ENCODE measurements at places on chromosomes 2 and 18.

GRCh38 chr2:118274841-118275510, 186.7 kb downstream of the INSIG2 start:
- DNase-seq = no peak

DNA sequence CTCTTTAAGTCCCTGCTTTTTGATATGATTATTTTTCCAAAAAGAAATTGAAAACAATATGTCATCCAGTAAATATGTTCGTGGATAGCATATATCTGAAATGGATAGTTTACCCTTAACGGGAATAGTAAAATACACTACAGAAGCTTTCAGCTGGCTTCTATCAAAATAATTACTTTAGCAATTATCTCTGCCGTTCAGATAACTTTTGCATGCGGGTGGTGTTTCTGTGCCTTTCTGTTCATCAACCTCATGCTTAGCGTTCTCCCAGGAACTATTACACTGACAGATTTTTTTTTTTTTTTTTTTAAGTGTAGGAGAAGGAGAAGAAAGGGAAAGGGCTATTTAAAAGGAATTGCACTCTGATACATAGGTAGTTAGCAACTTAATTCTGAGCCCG, 53.6 kb downstream of the TSHZ1 start:
- no peak for DNase-seq

DNA sequence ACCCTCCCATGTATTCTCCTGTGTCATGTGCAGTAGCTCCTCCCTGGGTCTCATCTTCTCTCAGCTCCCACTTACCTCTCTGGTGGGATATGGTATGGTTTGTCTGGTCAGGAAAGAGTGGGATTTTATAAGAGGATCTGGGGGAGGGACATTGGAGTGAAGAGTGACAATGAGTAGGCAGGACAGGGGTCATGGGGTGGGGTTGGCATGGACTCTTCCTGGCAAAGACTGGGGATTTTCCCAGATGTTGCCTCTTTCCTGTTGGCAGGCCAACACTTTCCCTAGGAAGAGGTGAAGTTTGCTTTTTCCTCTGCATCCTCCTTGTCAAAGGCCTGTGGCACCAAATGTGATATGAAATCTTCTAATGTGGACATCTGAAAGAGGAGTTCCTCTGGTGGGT, at the start of gene REG3A:
Gene REG3A (minus strand): TSS at position 101 of the 400 bp plus-strand sequence. CDS start 348 bp downstream, outside the sequence.
- DNase-seq = no peak

DNA sequence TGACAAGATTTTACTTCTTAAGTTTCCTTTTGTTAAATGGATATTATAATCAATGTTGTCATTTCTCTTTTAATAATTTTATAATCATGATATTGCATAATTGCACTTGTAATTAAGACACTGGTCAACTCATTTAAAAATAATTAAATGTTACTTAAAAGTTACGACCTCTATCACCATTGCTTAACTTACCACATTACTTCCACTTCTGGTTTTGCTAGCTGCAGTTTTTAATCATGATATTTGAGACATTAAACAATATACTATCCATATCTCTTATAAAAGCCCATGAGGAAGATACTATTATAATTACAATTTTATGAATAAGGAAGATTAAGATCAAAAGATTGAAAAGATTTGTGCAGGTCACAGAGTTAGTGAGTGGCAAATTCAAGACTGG, 502.0 kb downstream of the RNF144A start:
- DNase-seq = no peak

DNA sequence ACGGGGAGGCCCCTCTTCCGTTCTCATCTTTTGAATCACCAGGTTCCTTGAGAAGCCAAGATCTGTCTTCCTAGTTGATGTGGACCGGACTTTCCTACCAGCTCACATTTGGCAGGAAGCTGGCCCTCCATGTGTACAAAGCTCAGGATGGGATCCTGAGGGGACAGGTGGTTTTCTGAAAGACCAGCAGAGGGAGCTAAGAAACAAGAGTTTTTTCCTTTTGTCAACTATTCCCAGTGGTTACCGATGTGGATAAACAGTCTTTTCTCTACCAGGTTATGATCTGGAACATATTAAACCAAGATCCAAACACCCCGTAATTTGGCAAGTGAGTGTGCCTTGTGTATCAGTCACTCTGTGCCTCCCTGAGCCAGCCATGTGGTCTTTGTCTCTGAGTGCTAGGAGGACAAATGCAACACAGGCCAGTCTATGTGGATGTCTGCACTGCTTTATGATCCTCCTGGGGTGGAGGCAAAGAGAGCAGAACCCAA, 25.1 kb upstream of the ARHGAP25 start:
- DNase-seq = peak; percentile 17

GRCh38 chr18:29309366-29309765, 1132.4 kb upstream of the CDH2 start:
- DNase-seq = no peak

- DNase-seq = peak; percentile 39
These were observed 755 bp upstream of the ATP9B start for GRCh38 chr18:79068341-79068936.

- DNase-seq = no peak
These were observed 220.6 kb upstream of the LRRTM1 start for GRCh38 chr2:80525152-80525551.

DNA sequence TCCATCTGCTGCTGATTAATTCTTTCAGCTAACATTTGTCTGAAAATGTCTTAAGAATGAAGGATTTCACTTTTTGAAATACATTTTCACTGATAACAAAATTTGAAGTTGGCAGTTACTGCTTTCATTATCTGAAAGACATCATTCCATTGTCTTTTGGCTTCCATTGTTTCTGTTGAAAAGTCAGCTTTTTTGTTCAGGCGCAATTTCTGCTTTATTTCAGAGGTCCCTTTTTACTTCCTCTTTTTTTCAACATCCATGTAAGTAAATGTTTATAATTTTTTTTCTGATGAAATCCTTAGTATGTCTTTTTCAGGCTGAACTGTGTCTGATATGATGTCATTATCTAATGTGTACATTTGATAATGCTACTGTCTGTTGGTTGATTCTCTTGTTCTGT, 184.2 kb downstream of the RND3 start:
- no peak for DNase-seq

- no peak for DNase-seq
These were observed 62.3 kb upstream of the C2orf15 start for GRCh38 chr2:99079226-99079625.

GRCh38 chr18:33275843-33276242, 164.7 kb downstream of the CCDC178 start:
- DNase-seq = no peak

DNA sequence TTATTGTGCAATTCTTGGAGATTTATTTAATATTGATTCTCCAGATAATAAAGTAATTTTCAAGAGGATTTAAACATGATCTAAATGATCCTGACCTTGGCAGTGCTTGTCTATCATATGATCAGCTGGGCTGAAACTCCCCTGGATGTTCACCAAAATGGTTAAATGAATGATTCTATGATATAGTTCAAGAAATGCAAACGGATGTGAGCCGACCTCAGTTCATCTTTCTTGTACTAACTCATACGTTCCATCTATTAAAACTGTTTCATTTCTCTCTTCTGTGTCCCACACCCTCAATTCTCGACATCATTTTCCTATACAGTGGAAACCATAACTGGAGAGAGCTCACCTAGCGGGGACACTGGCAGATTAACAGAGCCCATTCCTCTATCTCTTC, 281.7 kb upstream of the CCDC68 start:
- no peak for DNase-seq

- no peak for DNase-seq
These were observed 29.2 kb upstream of the CCDC178 start for GRCh38 chr18:33469699-33470098.

DNA sequence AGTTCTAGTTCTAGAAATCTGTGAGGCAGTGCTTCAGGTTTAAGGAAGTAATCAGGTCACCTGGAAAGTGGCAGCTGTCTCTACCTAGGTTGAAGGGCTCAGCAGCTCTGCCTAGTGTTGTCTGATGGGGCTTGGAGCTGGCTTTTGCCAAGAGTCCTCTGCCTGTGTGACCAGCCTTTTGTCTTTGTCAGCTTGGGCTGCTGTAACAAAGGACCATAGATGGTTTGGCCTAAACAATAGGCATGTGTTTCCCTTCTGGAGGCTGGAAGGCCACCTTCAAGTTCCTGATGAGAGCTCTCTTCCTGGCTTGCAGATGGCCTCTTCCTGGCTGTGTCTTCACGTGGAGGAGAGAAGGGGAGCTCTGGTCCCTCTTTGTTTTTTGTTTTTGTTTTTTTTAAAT, 13.3 kb downstream of the UBE2F start:
- no peak for DNase-seq

DNA sequence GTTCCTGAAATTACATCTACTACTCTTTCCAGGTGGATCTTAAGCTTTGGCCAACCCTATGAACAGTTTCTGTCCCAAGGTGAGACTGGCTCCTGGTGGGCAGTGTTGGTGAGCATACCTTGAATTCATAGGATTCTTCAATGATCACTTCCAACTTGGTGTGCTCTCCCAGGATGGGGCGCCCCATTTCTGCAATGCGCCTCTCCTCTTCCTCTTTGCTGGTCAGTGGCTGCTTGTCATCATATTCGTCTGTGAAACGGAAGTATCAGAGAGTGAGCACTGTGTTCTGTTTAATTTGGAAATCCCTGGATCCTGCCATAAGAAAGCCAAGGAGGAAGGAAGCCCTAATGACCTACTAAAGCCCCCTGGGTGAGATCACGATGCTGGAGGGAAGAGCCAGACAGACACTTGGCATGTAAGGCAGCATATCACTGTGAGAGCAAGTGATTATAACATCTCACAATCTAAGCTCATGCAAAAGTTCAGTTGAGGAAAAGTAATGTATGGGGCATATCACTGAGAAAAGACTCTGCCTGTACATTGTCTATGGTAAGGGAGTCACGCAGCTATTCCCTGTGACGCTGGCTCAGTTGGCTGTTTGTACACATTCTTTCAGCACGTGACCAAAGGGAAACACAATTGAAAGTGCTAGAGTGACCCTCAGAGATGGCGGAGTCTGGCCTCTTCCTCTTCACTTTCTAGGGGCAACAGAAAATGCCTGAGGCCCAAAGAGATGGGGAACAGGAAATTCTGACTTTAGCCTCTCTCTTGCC, 287.0 kb downstream of the SLC8A1 start:
- no peak for DNase-seq

DNA sequence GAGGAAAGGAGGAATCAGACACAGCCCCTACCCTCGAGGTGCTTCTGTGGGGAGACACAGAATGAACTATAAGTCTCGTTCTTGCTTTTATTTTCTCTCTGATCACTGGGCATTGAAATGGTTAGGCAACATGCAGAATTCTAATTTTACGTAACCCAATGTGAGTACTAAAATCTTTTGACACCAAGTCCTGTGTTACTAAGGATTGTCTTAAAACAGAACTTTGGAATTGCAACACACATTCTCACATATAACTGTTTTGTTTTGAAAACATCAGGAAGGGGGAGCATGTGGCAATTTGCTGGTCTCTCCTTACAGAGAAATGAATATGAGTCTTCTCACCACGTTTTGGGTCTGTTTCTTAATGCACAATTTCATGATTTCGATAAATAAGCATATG, 23.6 kb upstream of the SULT1C4 start:
- DNase-seq = no peak

DNA sequence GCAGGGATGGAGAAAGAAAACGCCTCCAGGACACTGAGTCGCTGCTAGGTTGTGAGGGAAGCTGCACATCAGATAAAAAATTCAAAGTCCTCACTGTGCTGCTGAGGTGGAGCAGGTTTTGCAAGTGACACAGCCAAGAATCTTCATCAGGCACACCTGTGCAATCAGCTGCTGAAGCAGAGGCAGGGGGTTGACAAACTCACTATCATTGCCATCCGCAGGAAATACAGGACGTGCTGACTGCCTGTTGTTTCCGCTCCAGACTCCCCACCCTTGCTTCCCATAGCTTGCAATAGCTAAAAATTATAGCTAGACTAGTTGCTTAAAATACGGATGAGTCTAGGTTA, 147.8 kb upstream of the FHL2 start:
- no peak for DNase-seq

- no peak for DNase-seq
These were observed 148.9 kb downstream of the TCF4 start for GRCh38 chr18:55439056-55439455.

DNA sequence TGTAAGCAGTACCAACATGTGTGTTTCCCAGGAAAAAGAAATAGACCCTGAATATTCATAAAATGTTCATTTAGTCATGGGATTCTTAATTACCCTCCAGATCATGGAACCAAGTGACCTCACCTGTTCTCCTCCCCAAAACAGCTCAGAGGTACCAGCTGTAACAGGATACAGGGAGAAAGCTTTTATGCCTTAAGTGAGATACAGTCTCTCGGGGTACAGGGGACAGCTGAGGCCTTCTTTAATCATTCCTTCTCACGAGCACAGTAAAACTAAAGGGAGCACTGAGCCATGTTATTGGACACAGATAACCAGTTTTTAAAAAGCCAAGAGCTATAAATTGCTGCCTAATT, 16.6 kb downstream of the EPHA4 start:
- DNase-seq = no peak

DNA sequence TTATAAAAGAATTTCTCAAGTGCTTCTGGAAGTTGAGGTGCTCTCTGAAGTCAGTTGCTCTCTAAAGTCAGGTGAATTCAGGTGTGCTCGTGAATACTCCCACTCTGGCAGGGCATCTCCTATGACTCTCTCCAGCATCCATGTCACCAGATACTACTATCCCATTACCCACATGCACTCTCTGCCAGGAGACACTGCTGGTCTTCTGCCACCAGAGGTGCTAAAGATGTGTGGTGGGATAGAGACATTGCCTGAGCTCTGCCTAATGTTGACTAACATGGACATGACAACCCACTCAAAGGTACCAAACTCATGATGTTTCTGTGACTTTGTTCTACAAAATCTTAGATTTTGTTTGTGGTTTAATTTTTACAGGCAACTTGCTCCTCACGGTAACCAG, 106.4 kb upstream of the HNRNPA3 start:
- no peak for DNase-seq

DNA sequence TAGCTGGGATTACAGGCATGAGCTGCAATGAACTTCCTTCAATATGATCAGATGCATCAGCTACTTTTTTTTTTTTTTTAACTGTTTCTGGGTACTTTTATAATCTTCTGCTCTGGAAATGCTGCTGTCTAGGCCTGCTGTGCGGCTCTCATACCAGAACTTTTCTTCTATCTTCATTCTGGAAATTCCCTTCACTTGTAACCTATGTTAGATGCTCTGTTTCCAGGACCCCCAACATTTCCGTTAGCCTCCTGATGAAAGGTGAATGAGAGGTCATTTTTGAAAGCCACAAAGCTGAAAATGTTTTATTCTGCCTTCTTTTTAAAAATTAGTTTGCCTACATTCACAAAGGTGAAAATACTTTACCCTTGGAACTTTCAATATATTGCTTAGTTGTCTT, 8.6 kb downstream of the AGFG1 start:
- DNase-seq = no peak

DNA sequence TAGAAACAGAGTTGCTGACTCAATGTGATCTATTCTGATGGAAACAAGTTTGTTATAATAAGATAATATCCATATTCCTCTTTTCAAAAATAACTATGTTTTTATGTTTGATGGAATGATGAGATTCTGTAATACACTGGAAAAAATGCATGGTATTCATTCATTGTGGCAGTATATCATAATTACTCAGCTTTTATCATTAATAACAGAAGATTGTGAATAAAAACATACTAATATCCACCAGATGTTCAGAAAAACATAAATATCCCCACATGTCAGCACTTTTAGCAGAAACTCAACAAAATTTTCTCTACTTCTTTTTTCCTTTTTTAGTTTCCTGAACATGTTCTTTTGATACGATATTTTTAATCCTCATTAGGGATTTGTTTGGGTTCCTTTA, 130.9 kb upstream of the CAVIN2 start:
- no peak for DNase-seq

Measured in activated naive CD4-positive, alpha-beta T cell treated with anti-CD3 and anti-CD28 coated beads, Interleukin-2, amount 50 U/mL, for 16 hours (primary cell).